NCI-H1092 (cell line): ENCODE measurements at places on chromosomes 4 and X.

DNA sequence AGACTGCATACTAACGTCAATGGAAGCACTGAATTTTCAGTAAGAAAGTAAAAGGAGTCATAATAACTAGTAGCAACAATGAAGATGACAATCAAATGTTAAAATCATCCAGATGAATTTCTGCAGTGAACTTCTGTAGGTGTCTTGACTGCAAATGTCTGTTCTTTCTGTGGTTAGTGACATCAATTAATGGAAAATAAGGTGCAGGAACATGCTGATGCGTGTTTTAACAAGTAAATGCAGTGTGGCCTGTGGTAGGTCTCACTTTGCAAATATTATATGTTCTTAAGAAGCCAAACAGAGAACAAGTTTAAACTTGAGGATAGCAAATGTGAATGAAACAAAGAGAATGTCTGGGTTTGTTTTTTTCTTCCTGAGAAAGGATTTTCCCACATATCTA is 2.6 kb upstream of the DTHD1 start:
- DNase-seq: no peak

GRCh38 chr4:39698424-39699009 is 581 bp downstream of the UBE2K start:
- DNase-seq: peak; percentile 20

DNA sequence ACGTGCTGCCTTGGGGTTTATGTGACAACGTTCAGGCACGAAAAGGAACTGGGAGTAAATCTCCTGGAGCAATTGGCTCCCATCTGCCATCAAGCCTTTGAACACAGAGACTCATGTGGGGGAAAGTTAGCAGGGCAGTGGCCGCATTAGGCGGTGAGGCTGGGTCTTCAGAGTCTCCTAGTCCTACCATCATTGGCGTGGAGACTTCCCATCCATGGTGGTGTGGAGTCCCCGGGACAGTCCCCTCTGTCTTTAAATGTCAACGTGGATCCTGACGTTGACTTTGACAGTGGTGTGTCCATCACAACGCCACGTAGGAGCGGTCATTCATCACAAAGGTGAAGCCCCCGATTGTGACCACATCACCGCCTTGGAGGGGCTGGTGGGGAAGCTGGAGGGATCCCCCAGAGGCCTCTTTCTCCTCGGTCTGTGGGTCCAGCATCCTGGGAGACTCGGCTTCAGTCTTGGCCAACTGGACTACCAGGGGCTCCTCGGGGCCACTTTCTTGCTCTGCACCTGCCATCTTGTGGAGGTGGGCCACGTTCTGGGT is 21.8 kb downstream of the CRLF2 start:
- no peak for DNase-seq

DNA sequence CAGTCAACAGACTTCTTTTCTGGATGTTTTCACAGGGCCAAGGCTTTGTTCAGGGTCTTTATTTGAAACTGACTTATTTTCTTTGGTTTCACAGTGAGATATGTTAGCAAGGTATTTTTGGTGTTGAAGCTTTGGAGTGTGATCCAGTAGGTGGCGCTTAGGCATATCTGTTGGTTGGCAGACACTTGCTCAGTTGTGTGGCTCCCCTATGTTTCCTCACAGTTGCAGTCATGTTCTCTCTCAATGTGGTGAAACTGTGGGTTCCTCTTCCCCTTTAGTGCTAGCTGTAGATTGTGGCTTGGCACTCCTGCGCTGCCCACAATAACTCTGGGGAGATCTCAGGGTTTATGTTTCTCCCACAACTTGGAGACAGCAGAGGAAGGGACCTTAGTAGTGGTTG is 460.8 kb downstream of the SLITRK2 start:
- DNase-seq: peak; percentile 18

- peak; percentile 13 for DNase-seq
Measured at GRCh38 chr4:85028910-85029309, 62.4 kb upstream of the WDFY3 start.

GRCh38 chr4:84733343-84734033 is 150.6 kb downstream of the CDS1 start:
- no peak for DNase-seq

DNA sequence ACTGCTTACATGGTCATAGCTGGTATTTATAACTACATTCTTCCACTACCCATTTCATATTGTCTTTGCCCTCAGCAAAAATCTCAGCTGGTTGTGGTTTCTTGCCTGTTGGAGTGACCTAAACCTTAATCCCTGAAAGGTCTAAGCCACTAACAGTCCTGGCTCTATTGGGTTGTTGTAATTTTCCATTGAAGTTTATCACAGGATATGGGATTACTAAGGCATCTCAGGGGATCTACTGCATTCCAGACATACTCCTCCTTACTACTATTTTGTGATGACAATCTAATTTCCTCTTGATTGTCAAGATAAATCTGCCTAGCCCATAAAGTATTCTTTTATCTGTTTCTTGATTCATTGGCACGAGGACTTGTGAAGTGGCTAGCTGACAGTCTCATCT is 6.2 kb upstream of the OSTC start:
- no peak for DNase-seq

- no peak for DNase-seq
Measured at GRCh38 chr4:20378181-20378580, 126.5 kb downstream of the SLIT2 start.

DNA sequence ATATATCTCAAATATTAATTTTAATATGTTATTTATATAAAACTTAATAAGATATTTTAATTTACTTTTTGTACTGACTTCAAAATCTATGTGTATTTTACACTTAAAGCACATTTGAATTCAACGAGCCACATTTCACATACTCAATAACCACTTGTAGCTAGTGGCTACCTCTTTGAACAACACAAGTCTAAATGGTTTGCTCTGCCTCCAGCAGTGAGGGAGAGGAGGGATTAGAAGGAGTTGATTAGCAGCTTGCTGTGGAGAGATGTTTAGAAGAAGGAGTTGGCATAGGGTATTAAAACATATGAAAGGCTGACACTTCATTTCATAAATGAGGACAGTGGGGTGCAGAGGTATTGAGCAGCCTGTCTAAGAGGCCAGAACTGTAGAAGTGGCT is 124.0 kb downstream of the ARHGAP24 start:
- DNase-seq: no peak

DNA sequence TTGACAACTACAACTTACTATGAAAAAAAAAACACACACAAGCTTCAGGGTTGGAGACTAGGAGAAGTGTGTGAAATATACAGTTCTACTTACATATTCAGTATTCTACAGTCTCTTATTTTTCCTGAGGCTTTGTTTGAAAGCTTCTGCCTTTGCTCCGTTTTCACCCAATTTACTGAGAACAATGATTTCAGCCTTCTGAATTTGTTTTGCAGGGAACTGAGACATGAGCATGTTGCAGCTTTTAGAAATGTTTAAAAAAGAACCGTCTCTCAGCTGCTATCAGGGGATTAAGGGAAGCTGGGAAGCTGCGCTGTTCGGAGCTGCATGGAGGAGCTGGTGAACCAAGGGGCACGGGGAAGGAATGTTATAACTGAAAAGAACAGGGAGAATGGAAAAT is 85.7 kb downstream of the QDPR start:
- no peak for DNase-seq

GRCh38 chr4:128528793-128529553 is 241.4 kb upstream of the PGRMC2 start:
- DNase-seq: no peak

DNA sequence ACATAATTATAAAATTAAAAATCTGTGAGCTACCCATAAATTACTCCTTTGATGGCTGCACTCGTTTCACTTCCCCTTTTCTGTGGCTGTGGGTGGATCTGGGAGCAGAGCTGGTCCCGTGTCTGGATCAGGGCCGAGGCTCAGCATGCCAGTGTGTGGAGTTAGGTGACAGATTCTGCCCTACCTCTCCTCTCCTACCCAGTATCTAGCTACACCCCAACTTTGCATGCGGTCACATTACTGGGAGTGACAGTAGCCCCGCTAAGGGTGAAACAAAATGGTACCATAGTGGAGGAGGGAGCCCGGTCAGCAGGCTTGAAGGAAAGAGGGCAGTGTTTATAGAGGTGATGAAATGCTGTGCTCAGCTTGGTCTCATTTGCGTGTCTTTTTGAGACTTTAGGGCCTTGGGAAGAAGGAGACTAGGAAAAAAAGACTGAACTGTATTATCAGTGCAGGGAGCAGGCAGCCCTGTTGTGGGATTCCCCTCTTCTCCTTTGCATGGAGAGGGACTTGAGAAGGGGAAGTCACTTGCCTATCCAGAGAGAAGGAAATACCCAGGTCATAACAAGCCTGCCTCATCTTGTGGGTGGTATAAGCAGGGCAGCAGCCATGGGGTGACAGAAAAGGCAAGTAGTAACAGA is 48.4 kb downstream of the ARHGAP10 start:
- DNase-seq: no peak

- no peak for DNase-seq
Measured at GRCh38 chrX:49171752-49172279, at the start of gene PLP2. Gene PLP2 (plus strand): TSS chrX:49171898. CDS start chrX:49172001, 103 bp downstream.

GRCh38 chr4:165541851-165542459 is 163.1 kb downstream of the CPE start:
- DNase-seq: no peak

GRCh38 chrX:68462197-68462596 is 28.9 kb upstream of the OPHN1 start:
- no peak for DNase-seq

DNA sequence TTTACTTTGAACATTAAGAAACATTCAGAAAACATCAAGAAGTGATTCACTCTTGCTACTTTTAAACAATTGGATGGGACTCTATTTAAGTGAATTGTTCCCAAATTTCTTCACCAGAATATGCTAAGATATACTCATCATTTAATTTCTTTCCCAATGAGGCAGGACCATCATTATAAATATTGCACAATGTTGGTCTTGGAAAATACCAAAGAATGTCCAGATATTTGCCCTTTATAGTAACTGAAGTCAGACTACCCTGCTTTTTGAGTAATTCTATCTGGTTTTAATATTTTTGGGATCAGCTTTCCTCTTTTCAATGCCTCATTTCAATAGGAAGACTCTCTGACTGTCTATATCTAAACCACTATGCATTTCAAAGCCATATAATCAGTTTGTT is 129.4 kb upstream of the TENM3 start:
- no peak for DNase-seq

GRCh38 chr4:98661371-98662054 is 3.1 kb upstream of the TSPAN5 start:
- no peak for DNase-seq

DNA sequence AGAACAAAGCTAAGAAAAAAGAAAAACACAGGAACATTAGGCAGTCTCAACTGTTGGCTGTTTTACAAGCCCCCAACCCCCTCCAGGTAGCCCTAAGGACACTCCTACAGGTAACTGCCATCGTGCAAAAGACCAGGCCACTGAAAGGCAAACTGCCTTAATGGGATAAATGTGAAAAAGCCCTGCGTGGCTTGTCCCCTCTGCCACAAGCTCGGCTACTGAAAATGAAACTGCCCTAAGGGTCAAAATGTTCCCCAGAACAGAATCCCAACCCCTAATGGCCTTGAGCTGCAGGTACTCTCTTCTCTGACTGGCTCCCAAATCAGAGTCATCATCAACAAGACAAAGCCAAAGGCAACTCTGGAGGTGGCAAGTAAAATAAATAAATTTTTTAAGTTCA is 84.8 kb downstream of the MSN start:
- no peak for DNase-seq

GRCh38 chr4:610411-611261 is 14.7 kb upstream of the PDE6B start:
- peak; percentile 61 for DNase-seq

DNA sequence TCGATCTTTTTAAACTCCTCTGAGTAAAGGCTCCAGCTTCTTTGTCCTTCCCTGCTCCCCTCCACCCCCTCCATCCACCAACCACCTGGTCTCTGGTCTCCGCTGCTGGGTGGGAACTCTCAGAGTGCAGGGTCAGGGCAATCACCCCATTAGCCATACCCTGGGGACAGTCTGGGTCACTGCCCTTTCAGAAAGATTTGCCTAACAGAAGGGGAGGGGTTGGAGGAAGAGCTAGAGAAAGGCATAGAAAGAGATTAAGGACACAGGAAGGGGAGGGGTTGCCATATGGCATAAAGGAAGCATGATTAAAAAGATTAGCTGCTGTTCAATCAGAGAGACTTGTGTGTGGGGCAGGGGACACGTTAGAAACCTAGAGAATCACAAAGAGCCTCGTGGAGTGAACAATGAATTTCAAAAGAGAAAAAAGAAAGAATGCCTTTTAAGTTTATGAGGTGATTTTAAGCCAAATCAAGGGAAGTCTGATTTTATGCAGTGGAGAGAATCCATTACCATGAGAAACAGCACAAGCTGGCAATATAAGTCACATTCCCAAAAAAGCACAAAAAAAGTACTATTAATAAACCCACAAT is 115.5 kb upstream of the ACSL4 start:
- no peak for DNase-seq

- DNase-seq: no peak
Measured at GRCh38 chr4:95758001-95758400, 81.9 kb upstream of the PDHA2 start.

DNA sequence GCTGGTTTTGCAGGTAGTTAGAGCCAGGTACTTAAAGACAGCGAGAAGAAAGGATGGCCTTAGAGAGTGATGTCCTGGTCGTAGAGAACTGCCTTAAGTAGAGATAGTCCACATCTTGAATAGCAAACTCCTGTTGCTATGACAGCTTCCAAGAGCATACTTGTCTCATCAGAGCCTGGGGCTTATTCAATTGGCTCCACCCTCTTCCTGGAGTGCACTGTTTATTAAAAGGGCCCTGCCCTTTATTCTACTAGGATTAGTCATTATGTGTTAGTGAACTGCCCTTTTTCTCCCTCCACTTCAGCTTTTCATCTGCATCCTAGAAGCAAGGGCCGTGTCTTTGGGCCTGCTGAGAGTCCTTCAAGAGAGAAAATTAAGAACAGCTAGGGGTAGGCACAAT is 94.5 kb upstream of the EOLA2 start:
- no peak for DNase-seq

- DNase-seq: no peak
Measured at GRCh38 chr4:111701102-111701501, 444.2 kb upstream of the FAM241A start.

DNA sequence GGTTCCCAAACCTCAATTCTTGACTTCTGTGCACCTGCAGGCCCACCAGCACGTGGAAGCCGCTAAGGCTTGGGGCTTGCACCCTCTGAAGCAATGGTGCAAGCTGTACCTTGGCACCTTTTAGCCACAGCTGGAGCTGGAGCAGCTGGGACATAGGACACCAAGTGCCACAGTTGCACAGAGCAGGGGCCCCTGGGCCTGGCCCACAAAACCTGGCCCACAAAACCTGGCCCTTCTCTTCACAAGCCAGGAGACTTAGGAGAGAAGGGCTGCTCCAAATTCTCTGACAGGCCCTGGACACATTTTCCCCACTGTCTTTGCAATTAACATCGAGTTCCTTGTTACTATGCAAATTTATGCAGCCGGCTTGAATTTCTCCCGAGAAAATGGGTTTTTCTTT is 197.8 kb downstream of the EPHA5 start:
- no peak for DNase-seq

GRCh38 chrX:48696909-48697727 is 584 bp downstream of the SUV39H1 start:
- DNase-seq: peak; percentile 70

DNA sequence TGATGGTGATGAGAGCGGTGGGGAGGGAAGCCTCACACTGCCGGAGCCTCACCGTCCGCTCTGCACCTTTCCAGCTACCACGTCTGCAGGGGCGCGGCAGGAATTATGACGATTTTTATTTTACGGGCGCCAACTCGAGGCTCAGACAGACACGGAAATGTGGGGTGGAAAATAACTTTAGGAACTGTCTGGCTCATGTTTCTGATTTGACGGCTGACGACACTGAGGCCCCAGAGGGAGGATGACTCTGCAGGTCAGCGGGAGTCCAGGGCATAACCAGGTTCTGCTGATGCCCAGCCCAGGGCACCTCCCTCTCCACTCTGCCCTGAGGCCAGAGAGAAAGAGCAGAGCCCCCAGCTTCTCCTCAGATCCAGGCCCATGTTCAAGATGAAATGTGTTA is 43.9 kb downstream of the C4orf50 start:
- no peak for DNase-seq
